Activated CD4-positive, alpha-beta T cell treated with anti-CD3 and anti-CD28 coated beads, Interleukin-2, amount 50 U/mL, for 24 hours (primary cell): ENCODE measurements at places on chromosomes 4 and X.

DNA sequence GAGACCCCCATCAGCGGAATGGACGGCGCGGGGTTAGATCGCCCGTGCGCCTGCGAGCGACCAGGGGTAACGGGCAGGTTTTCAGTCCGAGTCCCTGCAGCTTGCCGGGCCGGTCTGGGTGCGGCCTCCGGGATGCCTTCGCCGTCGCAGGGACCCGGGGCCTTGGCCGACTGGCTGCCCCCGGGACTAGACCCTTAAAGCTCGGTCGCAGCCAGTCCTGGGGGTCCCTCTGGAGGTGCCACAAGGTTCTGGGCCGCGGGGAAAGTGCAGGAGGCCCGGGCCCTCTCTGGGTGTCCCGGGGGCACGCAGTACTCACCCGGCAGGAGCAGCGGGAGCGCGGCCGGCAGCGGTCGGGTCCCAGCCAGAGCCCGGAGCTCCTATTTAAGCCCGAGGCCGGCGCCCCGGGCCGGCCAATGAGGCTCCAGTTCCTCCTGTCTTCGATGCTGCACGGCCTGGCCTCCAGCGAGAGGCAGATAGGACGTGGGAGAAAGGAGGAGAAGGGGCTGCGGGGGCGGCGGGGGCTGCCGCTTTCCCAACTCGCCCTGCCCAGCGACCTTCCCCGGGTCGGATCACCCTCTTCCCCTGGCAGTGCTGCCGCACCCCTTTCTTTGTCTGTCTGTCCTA lies at the start of gene SPON2:
TSS of gene SPON2 (minus strand) at position 356 of the 624 bp plus-strand sequence.
- no peak for DNase-seq

DNA sequence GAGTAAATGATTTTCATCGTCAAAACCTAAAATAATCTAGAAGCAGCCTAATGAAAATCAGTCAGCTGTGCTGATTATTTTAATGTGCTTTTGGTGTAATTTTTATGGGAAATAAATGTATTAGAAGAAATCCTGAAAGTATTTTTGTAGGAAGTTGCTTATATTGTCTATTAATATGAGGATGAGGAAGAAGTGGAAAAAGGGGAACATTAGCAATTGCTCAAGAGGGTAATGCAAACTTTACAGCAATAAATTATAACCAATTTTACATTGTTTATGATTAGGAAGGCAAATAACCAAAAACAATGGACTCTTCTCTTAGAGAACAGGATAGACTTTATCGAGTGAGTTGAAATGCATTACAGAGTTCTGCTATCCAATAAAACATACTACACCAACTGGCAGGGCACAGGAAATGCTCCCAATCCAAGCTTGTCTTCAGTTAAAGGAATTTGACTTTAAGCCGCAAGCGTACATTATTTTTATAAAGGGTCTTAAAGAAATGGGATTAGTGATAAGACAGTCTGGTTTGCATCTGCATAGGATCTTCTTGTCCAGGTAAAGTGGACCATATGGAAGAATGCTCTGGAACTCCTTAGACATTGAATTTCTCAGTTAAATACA lies 374.8 kb downstream of the PDGFC start:
- DNase-seq, result no peak

GRCh38 chrX:16142246-16142558 lies 18.8 kb downstream of the GRPR start:
- DNase-seq, result no peak

DNA sequence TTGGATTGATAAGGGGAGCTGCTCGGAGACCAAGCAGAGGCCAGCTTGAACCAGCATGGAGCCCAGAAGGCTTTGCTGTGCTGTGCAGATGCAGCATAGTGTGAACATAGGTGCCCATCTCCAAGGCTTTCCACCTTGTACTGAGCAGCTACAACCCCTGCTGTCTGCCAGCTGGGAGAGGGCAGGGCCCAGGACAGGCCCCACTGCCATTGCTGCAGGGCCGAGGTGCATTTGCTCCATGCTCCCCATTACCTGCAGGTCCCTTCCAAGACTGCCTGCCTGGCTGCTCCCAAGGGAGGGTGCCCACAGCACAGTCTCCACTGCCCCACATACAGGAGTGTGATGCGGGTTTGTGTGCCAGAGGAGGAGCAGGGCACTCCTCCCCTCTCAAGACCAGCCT lies 1016.0 kb upstream of the INTU start:
- DNase-seq, result no peak

DNA sequence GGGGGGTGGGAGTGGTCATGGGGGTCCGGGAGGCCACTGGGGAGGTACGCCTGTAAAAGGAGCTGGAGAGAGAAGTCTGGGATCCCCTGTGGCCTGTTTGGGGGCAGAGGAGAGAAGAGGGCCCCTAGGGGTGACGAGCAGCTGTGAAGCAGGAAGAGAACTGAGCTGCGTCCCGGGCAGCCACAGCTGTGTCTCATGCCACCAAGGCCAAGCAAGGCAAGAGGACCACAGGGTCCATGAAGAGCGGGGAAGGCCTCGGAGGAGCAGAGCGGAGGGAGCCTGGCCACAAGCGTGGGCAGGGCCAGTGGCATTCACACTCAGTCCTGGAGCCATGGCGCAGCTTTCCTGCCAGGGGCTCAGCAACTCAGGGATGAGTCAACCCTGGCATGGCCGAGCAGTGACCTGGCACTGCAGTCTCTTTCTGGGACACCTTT lies 13.6 kb upstream of the NAT8L start:
- no peak for DNase-seq

DNA sequence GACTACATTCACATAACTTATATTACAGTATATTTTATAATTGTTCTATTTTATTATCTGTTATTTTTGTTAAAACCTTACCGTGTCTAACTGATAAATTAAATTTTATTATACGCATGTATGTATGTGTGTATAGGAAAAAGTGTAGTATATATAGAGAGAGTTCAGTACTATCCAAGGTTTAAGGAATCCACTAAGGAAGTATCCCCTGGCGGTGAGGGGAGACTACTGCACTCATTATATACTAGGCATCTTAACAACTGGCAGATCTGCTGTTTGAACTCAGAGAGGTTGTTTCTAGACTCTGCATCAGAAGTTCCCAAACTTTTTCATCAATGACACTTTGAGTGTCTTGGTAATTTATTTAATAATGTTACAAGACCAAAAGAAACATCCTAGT lies 70.9 kb downstream of the NDST4 start:
- no peak for DNase-seq

DNA sequence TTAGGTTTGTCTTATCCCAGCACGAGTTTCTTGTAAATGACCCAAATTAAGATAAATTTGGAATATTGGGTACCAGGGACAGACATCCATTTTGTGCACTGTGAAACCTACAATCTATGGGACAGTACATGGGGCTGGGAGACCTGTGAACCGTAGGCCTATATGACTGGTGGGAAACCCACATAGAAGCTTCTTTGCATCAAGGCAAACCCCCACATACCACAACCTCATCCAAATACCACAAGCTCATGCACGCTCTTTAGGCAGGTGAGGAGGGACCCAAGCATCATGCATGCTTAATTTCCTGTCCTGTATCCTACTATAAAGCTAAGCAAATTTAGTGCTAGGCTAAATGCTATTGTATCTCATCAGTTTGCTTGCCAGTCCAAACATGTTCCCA lies 47.8 kb downstream of the NIPAL1 start:
- no peak for DNase-seq

- no peak for DNase-seq
These were observed 35.8 kb downstream of the ATXN3L start for GRCh38 chrX:13283950-13284546.

GRCh38 chr4:110963662-110964280 lies 340.9 kb upstream of the PITX2 start:
- no peak for DNase-seq
